ENCODE measurements at places on chromosomes 7 and 10.

DNA sequence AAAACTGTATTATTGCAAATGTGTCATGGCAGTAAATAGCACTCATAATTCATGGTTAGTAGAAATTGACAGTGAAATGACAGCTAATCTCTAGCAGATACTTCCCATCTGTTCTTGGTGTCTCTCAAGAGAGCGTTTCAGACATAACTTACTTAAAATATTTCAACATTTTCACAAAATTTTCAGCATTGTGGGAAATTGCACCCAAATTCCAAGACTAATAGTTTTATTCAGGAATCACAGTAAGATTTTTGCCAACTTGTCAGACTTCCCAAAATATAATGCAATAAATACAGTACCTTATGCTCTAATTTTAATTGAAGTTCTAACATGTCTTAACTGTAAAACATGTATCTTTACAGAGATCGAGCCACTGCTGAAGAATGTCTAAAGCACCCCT lies 41.2 kb downstream of the STK17A start:
- DNase-seq, result no peak

GRCh38 chr7:54394834-54395233 lies 147.3 kb upstream of the VSTM2A start:
- no peak for DNase-seq

DNA sequence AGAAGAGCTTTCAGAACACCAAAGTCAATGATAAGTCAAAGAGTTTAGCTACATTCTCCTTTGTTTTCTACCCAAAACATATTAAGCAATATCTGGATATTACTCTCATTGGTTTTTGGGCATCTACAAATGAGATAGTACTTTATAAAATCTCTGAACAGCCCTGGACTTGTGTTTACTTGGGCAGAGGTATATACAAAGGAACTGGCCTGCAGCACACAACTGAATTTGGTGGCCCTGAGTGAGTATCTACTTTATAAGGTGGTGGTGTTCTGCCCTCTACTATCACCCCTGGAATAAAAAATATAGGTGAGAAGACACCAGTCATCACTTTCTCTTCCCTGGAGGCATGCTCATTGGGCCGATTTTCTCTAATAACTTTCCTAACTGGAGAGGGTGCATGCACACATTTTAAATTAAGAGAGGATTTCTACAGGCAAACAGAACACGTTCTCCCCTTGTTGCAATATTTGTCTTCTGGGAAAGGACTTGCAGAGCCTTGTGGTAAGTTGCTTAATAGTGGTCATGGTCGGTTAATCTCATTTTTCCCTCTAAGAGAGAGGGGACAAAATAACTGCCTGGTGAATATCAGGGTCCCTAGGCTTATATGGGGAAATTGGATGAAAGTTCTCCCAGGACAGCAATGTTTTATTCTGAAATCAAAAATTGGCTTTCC lies 41.1 kb downstream of the OTUD1 start:
- DNase-seq, result no peak

DNA sequence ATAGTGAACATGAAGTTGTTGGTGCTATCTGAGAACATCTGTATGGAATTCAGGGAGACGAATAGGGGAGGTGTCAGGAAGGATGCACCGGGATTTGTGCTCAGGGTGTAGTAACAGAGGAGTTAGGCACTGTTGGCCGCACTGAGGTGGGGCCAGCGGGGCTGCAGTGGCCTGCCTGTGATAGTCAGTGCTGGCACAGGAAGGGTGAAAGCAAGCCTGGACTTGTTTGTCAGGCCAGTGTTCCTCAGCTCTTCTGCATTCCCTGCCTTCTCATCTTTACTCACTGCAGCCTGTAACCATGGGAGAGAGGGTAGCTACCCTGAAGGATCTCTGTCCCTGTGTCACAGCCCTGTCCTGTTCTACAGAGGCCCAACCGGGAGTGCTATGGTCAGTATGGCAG lies 81.3 kb downstream of the SH2D4B start:
- DNase-seq, result no peak

GRCh38 chr10:96074776-96075175 lies 31.4 kb downstream of the CCNJ start:
- DNase-seq, result no peak

GRCh38 chr10:116466715-116467422 lies 39.2 kb downstream of the PNLIPRP3 start:
- no peak for DNase-seq

DNA sequence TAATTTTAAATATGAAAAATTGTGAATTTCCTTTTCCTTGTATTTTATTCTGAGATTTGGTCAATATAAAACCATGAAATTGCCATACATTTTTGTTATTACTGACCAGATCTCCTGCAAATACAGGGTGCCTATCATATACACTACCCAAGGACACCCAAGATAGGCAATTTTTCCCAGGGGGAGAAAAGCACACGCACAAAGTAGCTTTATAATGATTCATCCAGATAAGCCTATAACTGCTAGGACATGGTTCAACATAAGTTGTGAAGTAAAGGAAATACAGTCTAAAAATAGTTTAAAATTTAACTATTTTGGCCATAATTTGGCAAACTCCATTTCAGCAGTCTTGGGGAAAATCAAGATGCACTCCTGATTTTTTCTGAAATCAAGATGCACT lies 4.8 kb downstream of the RUFY2 start:
- DNase-seq, result no peak

- DNase-seq, result peak; percentile 10
These were observed 223.7 kb downstream of the MAD1L1 start for GRCh38 chr7:2008936-2009540.

GRCh38 chr7:29988424-29989256 lies 961 bp downstream of the SCRN1 start:
- peak; percentile 64 for DNase-seq

DNA sequence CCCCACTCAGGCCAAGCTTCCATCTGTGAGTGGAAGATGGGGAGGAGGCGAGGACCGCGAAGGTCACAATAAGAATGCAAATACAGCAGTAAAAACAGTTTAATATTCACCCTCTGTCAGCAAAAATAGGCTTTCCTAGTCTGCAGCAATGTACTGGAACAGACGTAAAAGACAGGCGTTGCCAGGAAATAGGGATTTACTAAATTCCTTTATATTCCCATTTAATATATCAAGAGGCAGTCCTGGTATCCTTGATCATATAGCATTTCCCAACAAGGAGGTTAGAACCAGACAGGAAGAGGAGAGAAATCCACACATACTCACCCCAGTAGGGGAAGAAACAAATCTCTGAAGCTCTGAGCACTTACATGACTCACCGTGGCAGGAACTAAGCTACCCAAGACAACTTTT lies 1054.9 kb upstream of the C7orf33 start:
- no peak for DNase-seq

DNA sequence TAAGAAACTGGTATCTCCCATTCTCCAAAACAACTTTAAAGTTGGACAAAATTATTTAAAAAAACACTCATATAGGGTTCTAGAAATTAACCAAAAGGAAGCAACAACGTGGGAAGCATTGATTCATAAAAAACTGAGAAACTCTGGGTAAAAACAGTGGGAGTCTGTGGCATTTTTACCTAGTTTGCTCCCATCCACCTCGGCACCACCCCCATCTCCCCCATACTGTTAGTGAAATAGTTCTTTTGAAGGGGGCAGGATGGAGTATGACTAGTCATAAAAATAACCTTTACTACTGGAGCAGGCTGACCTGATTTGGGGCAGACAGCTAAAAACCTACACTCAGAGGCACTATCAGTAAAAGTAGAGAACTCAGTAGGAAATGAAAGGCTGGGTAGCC lies 123.2 kb downstream of the AVL9 start:
- no peak for DNase-seq

DNA sequence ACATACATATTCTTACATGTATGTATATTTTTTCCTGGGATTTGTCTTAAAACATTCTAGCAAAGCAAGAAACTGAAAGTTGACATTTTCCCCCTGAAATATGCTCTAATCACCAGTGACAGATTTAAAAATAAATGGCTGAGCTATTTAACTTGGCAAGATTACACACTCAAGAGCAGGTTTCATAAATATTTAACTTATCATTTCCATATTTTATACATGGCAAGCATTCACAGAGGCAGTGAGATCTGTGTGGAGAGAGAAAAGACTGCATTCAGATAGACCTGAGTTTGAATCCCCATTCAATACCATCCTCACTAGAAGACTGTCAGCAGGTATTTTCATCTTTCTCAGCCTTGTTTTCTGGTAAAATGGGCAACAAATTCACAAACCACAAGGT lies 1043.0 kb downstream of the NRG3 start:
- DNase-seq, result no peak

- no peak for DNase-seq
These were observed 871 bp downstream of the ST7 start for GRCh38 chr7:116953906-116954838.

GRCh38 chr7:36896418-36896817 lies 172.1 kb upstream of the AOAH start:
- no peak for DNase-seq

- no peak for DNase-seq
These were observed 138.6 kb downstream of the CUBN start for GRCh38 chr10:16991011-16991410.

DNA sequence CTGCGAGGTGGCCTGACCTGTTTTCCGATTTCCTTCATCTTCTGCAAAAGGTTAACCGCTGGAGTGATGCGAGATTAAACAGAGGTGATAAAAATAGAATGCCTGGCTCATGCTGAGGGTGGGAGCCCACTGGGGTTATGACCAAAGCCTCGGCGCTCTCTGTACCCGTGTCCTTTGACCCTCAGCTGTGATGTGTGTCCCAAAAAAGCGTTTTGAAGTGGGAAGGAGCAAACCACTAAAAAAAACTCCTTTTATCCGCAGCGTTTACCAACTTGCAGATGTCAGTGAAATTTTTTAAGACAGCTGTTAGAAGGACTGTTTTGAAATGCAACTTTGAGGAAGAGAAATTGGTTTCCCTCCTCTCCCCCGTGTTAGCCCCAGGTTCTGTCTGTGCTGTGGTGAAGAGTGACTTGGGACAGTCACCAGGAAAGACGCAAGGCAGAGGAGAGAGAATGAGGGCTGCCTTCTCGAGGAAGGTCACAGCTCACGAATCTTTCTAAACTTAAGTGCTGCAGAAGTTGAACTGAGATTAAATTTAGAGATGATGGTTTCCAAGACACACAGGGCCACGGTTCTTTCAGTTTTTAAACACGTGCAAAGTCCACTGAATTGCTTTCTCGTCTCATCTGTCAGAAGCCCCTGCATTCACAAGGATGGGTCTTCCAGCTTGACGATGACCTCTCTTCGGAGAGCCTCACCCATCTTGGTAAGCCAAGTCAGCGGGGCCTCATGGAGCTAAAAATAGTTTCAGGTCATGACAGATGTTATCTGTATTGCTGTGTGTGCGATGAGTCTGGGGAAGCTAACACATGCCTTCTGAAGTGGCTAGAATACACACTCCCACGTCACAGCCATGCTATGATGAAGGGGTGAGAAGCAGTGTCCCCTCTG lies 27.6 kb downstream of the AMZ1 start:
- DNase-seq, result no peak

GRCh38 chr10:100894589-100895294 lies 18.0 kb upstream of the SLF2 start:
- DNase-seq, result no peak

GRCh38 chr10:129870961-129871621 lies 93.0 kb downstream of the EBF3 start:
- peak; percentile 60 for DNase-seq

DNA sequence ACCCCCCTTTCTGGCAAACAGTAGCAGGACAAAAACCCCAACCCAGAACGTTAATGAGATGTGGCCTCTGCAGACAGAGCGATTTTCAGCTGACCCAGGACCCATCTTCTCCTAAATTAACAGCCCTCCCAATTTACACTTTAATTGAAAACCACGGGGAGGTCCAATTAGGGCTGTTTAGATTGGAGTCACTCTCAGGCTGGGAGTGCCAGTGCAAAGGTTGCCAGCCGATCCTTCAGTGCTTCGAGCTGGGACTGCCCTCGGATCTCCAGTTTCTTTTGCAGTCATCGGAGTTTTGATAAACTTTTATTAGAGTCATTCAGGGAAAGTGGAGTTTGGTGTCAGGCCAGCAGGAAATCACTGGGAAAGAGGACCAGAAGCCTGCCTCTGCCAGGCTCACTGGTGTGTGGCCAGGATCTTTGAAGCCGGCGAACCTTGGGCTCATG lies 108.0 kb downstream of the DOCK1 start:
- DNase-seq, result no peak

DNA sequence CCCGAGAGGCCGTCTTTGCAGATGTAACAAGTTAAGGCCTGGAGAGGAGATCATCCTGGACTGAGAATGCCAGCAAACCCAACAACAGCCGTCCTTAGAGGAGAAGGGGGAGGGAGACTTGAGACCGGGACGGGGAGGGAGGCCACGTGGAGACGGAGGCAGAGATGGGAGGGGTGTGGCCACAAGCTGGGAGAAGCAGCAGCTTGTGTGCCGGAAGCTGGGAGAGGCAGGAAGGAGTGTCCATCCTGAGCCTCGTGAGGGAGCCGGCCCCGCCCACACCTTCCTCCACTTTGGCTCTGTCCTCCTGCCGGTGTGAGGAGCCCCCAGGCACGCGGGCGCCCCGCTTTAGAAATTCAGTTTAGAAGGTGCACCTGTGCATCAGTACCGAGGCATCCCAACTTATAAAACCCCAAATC lies 95.7 kb downstream of the DNAJB6 start:
- DNase-seq, result no peak

DNA sequence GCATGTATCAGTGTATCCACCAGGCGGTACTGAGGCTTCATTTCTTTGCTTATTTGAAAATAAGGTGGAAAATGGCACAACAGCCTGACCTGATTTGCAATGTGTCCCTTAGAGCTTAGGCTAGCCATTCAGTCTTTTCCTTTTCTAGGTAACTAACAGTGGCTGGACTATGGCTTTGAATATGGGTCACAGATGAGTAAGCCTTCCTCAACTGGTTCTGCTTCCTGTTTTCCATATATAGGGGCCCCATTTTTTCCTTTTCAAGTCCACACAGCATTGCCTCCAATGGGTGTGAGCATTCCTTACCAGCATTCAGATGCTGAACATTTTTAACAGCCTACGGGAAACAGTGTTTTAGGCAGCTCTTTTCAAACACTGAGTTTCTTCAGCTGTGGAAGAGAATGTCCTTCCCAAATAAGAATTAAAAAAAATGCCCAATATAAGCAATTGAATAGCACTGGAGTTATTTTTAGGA lies 3.9 kb upstream of the ITGB1 start:
- DNase-seq, result no peak

DNA sequence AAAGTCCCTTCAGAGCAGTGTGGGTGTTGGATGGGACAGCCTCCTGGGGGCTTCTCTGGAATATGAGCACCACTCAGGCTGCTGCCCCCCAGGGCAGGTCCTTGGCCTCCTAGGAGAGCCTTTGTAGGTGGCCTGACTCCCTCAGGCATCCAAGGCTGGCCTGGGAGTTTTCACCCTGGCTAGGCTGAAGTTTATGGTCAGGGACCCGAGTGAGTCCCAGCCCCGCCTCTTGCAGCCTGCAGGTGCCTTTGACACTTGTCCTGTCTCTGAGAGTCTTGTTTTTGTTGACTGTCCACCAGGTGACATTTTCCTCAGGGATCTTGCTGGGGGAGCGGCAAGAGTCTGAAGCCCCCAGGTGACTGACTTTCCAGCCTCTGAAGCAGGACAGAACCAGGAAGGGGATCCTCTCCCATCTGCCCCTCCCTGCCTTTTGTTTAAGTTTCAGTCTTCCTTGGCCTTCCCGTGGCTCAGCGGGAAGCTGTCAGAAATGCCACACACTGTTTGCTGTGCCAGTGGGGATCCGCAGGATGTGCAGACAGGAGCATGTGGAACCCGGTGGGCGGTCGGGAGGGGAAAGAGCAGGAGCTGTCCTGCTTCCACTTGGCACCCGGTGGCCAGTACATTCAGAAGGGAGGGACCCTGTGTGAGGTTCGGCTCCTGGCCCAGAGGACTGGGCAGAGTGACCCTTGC lies 59.5 kb downstream of the LRRC18 start:
- DNase-seq, result no peak

GRCh38 chr10:74995806-74996205 lies 115.7 kb upstream of the SAMD8 start:
- no peak for DNase-seq

GRCh38 chr7:91953618-91954017 lies 13.0 kb downstream of the AKAP9 start:
- no peak for DNase-seq
